ENCODE measurements at places on chromosomes 16 and 17.

GRCh38 chr16:643050-643368 lies 1.4 kb downstream of the MCRIP2 start:
- no peak for DNase-seq

- DNase-seq: no peak
Observed at GRCh38 chr17:3981455-3981854, 17.2 kb upstream of the ATP2A3 start.

GRCh38 chr16:48907906-48908634 lies 298.1 kb upstream of the N4BP1 start:
- DNase-seq: no peak

DNA sequence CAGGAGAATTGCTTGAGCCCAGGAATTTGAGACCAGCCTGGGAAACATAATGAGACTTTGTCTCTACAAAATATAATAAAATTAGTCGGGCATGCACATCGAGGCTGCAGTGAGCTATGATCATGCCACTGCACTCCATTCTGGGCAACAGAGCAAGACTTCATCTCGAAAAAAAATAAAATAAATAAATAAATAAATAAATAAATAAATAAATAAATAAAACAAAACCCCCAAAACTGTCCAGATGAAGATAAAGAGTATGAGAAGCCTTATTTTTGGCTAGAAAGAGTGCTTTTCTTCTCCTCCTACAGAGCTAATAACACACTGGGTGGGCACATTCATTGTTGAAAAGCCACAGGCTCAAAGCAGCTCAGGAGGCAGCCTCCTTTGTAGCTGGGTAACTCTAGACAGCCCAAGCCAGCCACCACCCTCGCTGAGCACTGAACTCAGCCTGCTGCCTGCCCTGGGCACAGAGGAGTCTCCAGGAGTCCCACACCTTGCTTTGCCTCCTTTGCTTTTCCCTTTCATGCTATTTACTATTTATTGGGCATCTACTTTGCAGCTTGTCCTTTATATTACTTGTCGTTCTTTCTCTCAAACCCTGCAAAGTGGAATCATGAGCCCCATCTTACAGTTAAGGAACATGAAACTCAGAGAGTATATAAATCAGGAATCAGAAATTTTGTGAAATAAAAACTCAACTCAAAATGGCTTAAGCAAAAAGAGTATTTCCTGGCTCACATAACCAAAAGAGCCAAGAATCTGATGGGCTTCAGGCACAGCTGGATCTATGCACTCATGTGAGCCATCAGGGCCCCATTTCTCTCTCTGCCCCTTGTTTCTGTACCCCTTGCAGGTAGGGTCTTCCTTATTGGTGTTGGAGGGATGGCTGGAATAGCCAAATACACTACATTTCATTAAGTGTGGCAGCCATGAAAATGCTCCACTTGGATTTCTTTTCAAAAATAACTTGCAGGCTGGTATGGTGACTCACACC lies 18.1 kb upstream of the C16orf87 start:
- DNase-seq: no peak

DNA sequence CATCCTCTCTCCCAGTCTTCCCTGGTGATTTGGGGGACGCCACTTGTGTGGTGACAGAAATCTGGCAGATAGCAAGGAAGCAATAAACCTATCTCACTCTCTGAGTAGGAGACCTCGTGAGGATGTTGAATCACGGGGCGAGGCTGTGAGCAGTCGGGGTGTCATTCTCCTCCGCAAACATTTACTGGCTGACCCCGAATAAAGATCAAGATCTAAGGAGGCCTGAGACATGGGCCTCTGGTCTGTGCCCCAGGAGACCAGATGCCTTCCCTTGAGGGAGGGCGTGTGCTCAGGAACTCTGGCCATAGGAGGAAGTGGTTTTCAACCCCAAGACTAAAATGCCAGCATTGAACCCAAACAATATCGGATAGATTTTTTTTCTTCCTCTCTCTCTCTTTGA lies 53.1 kb downstream of the FOXL1 start:
- no peak for DNase-seq

DNA sequence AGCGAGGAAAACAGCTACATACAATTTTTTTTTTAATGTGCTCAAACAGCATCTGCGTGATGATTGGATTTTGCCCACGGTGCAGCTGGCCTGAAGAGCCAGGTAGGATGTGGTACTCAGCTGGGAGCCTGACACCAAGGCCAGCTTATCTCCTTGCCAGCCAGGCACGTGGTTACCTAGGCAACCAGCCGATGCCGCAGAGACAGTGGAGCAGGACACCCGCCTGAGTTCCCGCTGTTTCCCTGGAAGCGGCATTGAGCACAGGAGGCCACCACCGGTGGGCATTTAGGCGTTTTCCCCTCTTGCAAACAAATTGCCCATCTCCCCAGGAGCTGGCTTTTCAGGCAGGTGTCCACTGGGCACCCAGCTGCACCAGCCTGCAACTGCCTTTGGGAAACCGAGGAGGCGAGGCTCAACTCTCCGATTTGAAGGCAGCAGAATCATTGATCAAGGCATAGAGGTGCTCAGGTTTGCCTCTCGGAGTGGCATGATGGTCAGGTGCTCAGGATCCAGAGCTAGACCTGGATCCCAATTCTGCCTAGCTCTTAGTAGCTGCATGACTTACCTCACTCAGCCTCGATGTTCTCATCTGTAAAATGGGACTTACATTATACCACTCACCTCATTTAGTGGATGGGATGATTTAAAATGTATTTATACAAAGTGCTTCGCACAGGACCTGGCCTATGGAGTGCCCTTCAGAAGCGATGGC lies 137.5 kb upstream of the PLCG2 start:
- no peak for DNase-seq

DNA sequence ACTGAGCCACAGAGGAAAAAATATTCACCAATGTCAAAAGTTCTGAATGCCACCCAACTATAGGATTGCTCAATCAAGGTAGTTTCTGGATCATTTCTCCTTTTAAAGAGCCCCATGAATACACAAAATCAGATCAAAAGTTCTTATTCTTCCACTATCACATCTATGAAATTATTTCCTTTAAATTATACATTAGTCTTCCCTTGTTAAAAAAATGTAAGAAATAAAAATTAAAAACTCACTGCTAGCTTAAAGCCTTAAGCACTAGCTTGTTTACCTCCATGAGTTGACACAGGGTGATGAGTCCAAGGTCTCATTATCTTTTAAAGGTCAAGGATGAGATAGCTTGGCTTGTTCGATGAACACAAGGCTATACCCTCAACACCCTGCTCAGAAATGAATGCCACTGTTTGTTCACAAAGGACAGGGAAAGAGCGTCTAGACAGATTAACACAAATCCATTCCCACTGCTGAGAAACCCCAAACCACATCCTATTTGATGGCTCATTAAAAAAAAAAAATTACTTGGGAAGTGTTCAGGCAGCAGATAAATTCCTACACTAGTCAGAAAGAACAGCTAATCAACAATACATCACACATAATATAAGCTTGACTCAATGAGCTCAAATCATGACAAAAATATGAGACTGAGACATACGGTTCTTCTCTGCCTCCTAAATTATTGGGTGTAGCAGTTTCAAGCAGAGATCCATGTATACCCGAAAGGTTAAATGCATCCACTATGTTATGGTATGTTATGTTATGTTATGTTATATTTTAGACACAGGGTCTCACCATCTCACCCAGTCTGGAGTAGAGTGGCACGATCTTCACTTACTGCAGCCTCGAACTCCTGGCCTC lies 118.9 kb downstream of the PARN start:
- no peak for DNase-seq

- no peak for DNase-seq
Observed at GRCh38 chr17:2551928-2552327, 40.2 kb upstream of the METTL16 start.

DNA sequence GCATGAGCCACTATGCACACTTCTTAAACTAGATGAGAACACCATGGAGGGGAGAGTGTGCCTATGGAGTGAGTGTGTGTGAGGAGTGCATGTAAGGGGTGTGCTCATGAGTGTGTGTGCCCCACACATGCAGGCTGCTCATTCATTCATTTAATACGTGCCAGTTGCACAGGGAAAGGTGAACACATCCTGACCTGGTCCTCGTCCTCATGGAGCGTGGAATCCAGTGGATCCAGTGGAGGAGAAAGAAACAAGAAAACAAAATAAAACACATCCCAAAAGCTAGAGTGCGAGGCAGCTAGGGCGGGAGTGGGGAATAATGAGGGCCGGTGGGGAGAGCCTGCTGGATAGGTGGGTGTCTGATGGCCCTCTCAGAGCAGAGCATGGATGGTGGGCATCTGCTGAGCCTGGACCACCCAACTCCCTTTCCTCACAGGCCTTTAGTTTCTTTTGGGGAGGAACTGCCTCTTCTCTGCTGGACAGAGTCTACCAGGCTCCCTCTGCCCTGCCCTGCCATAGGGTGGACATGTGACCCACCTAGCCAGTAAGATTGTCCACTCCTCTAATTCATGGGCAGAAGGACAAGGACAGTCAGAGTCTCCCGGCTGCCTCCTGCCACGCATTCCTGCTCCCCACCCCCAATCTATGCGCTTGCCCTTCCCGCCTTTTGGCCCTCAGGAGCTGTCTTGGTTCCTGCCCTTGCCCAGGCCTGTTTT lies 204.3 kb downstream of the RAB11FIP4 start:
- DNase-seq: no peak

- no peak for DNase-seq
Observed at GRCh38 chr16:65688301-65688700, 566.4 kb upstream of the CDH11 start.

DNA sequence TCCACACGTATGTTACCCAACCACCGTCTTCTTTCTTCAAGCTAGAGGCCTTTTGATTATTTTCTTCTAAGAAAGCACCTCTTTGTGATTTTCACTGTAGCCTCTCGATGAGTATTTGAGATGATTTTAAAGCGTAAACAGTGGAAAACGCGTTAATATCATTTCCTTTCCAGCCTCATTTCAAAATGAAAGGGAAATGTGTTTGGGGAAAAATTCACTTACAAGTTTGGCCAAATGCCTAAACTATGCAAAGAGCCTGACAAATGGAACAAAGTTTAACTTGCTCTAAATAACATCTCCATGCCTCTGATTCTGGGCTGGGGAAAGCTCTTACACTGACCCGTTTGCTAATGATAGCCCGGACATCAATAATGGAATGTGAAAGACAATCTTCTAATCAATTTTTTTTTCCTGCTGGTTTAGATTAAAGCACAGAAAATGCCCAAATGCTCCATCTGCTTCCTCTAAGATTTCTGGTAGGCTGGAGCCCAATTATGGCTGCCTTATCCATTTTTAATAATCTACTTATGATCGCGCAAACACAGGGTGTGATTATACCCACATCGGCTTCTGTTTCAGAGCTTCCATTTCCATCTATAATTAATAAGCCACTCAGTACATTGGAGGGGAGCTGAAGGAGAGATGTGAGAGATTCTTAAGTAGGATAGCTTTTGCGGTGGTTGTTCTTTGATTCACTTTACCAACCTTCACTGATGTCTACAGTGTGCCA lies 43.5 kb downstream of the HS3ST2 start:
- no peak for DNase-seq

DNA sequence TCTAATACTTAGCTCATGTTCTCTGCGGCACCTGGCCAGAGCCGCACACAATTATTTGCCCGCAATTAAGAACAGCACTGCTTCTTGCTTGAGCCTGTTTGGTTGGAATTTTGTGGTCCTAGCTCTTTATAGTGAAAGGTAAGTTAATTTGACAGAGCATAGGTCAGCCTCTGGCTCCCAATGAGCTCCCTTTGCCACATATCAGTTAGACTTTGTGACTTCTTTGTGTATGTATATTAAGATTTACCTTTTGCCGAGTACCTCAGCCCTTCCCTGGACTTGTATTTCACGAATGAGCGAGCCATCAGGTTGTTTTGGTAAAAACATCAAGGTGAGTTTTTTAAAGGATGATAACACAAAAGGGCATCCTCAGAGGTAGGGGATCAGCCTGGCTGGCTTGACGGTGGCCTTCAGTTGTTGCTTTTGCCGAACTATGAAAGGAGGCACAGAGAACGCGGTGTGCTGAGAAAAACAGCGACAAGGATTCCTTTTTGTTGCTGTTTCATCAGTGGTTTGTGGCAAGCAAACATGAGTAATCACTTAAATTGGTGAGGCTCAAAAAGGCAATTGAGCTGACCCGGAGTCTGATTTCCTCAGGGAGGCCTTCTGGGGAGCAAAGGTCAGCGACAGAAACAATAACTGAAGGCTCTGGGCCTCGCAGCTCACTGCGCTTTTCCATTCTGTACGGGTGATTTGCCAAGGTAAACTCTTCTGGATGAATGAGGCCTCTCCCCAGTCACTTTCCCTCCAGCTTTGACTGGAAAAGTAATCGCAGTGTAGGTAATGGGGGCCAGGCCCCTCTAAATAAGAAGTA lies 163.6 kb downstream of the HS3ST3A1 start:
- DNase-seq: no peak

GRCh38 chr17:70171159-70171558 lies 1.8 kb downstream of the KCNJ2 start:
- no peak for DNase-seq

GRCh38 chr16:20260215-20261009 lies 66.9 kb downstream of the GP2 start:
- DNase-seq: no peak

- no peak for DNase-seq
Observed at GRCh38 chr16:4682616-4683254, 10.6 kb upstream of the NUDT16L1 start.

DNA sequence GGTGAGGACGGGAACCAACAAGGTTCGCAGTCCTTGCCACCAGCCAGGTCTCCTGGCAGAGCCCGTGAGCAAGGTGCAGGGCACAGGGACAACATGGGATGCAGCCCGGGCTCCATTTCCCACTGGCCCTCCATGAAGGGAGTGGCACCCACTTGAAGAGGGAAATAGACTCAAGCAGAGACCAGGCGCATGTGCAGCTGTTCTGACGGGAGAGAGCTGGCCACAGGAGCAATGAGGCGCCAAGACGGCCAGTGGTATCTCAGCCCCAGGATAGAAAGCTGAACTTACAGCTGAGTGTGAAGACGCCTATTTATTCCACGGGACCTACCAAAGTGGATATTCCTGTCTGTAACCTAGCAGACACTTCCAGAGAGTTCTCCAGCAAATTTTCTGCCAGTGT lies 8.2 kb upstream of the FOXJ1 start:
- DNase-seq: no peak

- peak; percentile 47 for DNase-seq
Observed at GRCh38 chr16:29899516-29900101, at the start of gene SEZ6L2. Gene SEZ6L2 (minus strand): TSS chr16:29899550. CDS start chr16:29899019, 531 bp downstream.

GRCh38 chr17:17361867-17362539 lies 58.8 kb downstream of the NT5M start:
- DNase-seq: no peak

GRCh38 chr17:39663688-39664580 lies 1.2 kb upstream of the TCAP start:
- DNase-seq: no peak

DNA sequence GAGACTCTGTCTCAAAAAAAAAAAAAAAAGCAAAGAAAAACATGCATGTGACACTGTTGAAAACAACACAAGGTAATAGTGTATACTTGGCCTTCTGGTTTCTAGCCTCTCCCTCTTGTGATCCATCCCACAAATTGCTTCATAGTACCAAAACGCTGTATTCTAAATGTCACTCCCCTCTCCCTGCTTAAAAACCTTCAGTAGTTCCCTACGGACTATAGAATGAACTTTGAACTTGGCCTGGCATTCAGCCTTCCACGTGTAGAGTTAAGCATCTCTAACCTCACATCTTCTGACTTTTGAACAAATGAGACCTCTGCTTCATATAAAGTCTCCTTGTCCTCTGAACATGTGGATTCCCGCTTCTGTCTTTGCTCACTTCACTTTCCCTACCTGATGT lies 5.1 kb downstream of the ZNF821 start:
- DNase-seq: no peak

Data from stimulated activated CD4-positive, alpha-beta T cell treated with anti-CD3 and anti-CD28 coated beads, TNF-alpha, amount 100 ng/mL, for 1 hour (primary cell).